ENCODE measurements at places on chromosomes 7 and 10. TPM values are rescaled to one million over a fixed set of nuclear protein-coding genes. Genes with fewer than 3 reads are reported as not detected.

BMPER gene
- total RNA-seq, result 1.00 TPM

C7orf33 gene
- not detected for total RNA-seq

C1QL3 gene
- not detected for total RNA-seq

DPY19L1 gene
- 11.2 TPM for total RNA-seq

PPP1R3C gene
- total RNA-seq, result 3.7 TPM

SRGN gene
- total RNA-seq, result 26.4 TPM

SPDYE16 gene
- not detected for total RNA-seq

PNLIPRP1 gene
- total RNA-seq, result not detected

- DNase-seq, result no peak
- no peaks in the 10 kb centered on the region for H3K36me3 ChIP-seq
- no peaks in the 10 kb centered on the region for H3K27me3 ChIP-seq
- H3K4me3 ChIP-seq, result no peak overlapping the region
- no peak overlapping the region for H3K27ac ChIP-seq
- H3K4me1 ChIP-seq, result peaks cover 6% of the 10 kb centered on the region
Observed at GRCh38 chr7:80272560-80273239, 138.1 kb downstream of the GNAI1 start.

DNA sequence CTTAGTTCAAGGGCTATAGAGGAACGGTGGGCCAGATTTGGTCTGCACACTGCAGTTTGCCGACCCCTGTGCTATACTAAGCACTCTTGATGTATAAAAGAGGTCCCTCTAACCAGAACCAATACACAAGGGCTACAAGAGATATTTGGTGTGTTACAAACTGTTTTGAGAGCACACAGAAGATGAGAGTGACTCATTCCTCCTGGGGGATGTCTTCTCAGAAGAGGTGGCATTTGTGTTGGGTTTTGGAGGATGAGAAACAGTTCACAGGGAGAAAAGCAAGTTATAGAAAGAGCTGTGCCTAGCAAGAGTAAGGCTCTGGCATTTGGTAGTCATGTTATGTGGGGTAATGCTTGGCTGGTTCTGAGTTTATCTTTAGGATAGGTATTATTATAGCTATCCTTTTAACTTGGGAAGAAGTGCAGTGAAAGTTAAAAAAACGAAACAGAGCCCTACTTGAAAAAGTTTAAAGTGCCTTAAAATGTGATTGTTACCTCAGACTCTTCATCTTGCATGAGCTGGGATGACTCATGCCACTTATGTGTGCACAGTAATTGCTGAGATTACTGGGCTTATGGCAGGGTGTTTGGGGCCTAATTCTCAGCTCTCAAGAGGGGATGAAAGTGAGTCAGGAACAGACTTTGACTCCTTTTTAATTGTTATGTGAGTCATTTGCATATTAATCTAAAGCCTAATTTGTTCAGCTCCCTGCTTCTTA lies 160.4 kb downstream of the KIF20B start:
- no peaks in the 10 kb centered on the region for H3K27me3 ChIP-seq
- H3K4me1 ChIP-seq, result no peaks in the 10 kb centered on the region

DNA sequence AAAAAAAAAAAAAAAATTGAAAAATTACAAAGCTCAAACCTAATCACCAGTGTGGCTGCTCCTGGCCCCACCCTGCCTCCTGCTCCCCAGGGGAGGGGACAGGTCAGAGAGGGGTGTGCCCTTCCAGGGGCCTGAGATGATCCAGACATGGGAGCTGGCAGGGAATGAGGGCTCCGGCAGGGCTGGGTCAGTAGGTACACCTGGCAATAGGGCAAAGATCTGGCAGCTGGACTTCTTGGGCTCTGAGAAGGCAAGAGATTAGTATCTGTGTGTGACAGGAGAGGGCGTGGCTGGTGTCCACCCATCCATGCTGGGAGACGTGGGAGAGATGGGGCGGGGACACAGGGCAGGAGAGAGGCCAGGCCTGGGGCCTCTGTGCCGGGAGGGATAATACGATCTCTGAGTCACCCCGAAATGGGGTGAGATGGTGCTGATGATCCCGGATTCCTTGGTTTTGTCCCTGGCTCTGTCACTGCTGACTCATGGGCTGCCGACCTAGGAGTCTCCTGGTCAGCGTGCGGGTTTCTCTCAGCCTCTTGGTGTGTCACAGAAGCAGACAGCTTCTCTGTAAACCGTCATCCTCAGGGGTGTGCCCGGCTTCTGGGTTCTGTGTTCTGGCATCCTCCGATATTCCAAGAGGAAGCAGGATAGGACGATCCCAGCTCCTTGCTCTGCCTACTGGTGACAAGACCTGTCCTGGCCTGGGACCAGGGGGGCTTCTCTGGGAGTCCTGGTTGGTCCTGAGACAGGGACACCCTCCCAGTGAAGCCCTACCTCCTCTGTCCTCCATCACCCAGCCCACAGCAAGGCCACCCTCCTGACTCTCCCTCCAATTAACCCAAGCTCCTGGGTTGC lies 8.2 kb upstream of the CLDN4 start:
- peaks cover 14% of the 10 kb centered on the region for H3K4me1 ChIP-seq
- no peaks in the 10 kb centered on the region for H3K36me3 ChIP-seq
- peak; percentile 93 for DNase-seq
- H3K27ac ChIP-seq, result peak overlapping the region; percentile 90
- no peak overlapping the region for H3K4me3 ChIP-seq
- H3K27me3 ChIP-seq, result no peaks in the 10 kb centered on the region

- H3K27ac ChIP-seq, result peak overlapping the region; percentile 37
- no peak overlapping the region for H3K4me3 ChIP-seq
- no peaks in the 10 kb centered on the region for H3K27me3 ChIP-seq
- DNase-seq, result no peak
Observed at GRCh38 chr10:69064762-69065328, 23.1 kb upstream of the SRGN start.

GRCh38 chr10:30903397-30904138 lies 128.1 kb downstream of the ZNF438 start:
- no peak for DNase-seq
- H3K27me3 ChIP-seq, result no peaks in the 10 kb centered on the region
- H3K4me1 ChIP-seq, result no peaks in the 10 kb centered on the region
- H3K4me3 ChIP-seq, result no peak overlapping the region

GRCh38 chr10:8065651-8066050 lies 11.2 kb downstream of the GATA3 start:
- H3K4me3 ChIP-seq, result no peak overlapping the region
- no peak overlapping the region for H3K27ac ChIP-seq
- no peak for DNase-seq

DNA sequence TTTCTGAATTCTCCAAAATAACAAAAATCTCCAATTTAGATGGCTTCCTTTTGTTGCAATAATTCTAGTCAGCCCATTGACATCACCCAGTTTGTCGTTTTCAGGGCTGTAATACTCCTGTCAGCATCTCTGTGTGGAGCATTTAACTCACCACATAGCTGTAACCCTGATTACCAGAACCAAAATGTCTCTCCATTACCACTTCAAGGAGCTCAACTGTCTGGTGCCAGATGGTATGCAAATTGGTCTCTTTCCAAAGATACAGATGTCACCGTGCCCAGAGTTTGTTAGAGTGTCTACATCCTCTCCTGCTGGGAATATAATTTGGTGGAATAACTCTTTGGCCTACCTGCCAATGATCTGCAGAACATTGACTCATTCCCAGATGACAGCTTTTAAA lies 350.3 kb upstream of the POT1 start:
- DNase-seq, result no peak
- no peak overlapping the region for H3K4me3 ChIP-seq

GRCh38 chr7:13179011-13179582 lies 491.7 kb downstream of the ARL4A start:
- no peak for DNase-seq
- no peak overlapping the region for H3K4me3 ChIP-seq
- no peaks in the 10 kb centered on the region for H3K4me1 ChIP-seq
- H3K27me3 ChIP-seq, result no peaks in the 10 kb centered on the region
- H3K27ac ChIP-seq, result no peak overlapping the region

DNA sequence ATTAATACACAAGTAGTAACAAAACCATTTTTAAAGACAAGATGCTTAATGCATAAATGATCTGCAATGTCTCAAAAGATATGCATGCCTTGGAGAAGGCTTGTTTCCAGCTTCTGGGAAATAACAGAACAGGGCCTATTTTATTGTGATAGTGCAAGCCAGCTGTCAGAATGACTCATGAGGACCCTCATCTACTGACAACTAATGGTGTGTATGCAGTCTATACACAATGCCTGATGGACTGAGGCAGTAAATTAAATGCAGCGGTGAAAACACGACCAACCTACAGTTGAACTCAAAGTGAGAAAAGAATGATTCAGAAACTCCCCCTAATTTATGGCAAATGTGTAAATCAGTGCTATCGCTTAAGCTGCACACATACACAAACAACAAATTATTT lies 46.3 kb downstream of the VPS41 start:
- DNase-seq, result no peak
- H3K27me3 ChIP-seq, result no peaks in the 10 kb centered on the region
- H3K4me1 ChIP-seq, result no peaks in the 10 kb centered on the region
- H3K27ac ChIP-seq, result no peak overlapping the region

DNA sequence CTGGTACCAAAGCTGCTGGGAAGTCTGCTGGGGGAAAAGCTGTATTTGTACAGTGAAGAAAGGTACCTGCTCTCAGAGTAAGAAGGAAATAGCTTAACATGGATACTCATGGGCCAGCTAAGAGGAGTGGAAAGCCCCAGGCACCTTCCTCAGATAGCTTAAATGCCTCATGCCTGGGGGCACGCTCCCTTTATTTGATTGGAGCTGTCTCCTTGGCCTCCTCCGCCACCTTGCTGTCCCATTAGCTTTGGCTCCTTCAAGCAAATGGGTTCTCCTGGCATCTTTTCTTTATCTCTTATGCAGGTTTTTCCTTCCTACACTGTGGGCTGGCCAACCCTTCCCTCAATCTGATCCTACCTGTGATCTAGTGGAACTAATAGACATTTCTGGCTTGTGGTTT lies 318.5 kb downstream of the SH2D4B start:
- H3K27ac ChIP-seq, result no peak overlapping the region
- no peaks in the 10 kb centered on the region for H3K4me1 ChIP-seq
- no peaks in the 10 kb centered on the region for H3K27me3 ChIP-seq
- H3K4me3 ChIP-seq, result no peak overlapping the region

DNA sequence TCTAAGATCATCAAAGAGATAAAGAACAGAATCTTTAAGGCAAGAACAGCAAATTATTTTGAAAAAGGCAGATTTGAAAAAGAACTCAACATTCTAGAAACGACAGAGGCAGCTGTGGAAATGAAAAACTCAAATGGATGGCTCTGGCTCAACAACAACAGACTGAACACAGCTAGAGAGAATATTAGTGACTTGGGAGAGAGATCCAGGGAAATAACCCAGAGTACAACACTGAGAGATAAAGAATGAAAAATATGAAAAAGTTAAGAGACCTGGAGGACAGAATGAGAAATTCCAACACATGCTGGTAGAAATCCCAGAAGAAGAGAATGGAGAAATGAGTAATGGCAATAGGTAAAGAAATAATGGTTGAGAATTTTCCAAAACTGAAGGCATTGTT lies 17.9 kb upstream of the ZNF777 start:
- H3K36me3 ChIP-seq, result peaks cover 32% of the 10 kb centered on the region
- H3K4me1 ChIP-seq, result no peaks in the 10 kb centered on the region
- no peaks in the 10 kb centered on the region for H3K27me3 ChIP-seq
- no peak overlapping the region for H3K4me3 ChIP-seq
- no peak for DNase-seq
- no peak overlapping the region for H3K27ac ChIP-seq

GRCh38 chr10:93493162-93493561 lies 3.2 kb upstream of the CEP55 start:
- no peaks in the 10 kb centered on the region for H3K27me3 ChIP-seq
- no peak for DNase-seq
- H3K36me3 ChIP-seq, result no peaks in the 10 kb centered on the region
- H3K4me3 ChIP-seq, result no peak overlapping the region

GRCh38 chr7:78015574-78016260 lies 217.1 kb downstream of the PHTF2 start:
- H3K27me3 ChIP-seq, result no peaks in the 10 kb centered on the region
- no peak overlapping the region for H3K27ac ChIP-seq
- H3K4me1 ChIP-seq, result peaks cover 25% of the 10 kb centered on the region
- DNase-seq, result no peak
- H3K36me3 ChIP-seq, result no peaks in the 10 kb centered on the region
- H3K4me3 ChIP-seq, result no peak overlapping the region

DNA sequence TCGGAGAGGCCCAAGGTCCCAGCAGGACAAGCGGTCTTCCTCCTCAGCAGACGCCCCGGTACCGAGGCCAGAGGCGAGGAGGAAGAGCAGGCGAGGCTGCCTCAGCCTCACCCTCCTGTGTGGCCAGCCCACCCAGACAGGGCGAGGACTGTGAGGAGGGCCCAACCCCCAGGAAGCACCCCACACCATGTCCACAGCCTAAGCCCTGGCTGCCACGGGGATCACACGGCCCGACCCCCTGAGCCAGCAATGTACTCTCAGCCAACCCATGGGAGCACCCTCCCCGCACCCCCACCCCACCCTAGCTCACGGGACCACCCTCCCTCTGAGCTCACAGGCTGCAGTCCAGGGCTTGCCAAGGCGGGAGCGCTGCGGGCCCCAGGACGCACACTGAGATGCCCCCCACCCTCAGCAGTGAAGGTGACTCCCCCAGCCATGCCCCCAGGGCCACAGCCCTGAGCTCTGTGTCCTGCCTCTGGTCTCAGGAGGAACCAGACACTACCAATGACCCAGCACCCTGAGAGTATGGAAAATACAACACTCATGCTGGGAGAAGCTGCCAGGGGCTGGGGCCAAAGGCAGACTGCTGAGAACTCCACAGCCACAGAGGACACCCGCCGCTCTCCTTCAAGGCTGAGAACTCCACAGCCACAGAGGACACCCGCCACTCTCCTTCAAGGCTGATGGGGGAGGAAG lies 93.6 kb downstream of the MAD1L1 start:
- H3K27me3 ChIP-seq, result no peaks in the 10 kb centered on the region
- no peaks in the 10 kb centered on the region for H3K36me3 ChIP-seq
- no peak overlapping the region for H3K4me3 ChIP-seq
- no peak for DNase-seq
- H3K27ac ChIP-seq, result no peak overlapping the region
- no peaks in the 10 kb centered on the region for H3K4me1 ChIP-seq
